Stimulated activated CD8-positive, alpha-beta memory T cell treated with anti-CD3 and anti-CD28 coated beads, Interleukin-15, amount 100 ng/mL, for 1 hour (primary cell): ENCODE measurements at places on chromosomes 7 and 10.

DNA sequence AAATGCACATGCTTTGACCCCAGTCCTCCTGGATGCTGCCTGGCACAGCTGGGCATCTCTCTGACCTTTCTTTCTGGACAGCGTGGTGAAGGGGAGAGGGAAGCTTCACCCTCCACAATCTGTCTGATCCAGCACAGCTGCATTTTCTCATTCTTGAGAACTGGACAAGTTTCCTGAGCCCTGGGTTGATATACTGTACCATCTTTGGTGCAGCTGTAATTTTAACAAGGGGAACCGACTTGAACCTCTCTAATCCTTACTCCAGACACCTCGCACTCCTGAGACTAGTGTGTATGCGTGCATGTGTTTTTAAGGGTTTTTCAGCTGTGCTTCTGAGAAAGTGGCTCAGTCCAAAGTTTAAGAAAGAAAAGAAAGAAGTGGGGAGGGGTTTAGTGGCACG lies 655.7 kb downstream of the INHBA start:
- DNase-seq, result no peak

DNA sequence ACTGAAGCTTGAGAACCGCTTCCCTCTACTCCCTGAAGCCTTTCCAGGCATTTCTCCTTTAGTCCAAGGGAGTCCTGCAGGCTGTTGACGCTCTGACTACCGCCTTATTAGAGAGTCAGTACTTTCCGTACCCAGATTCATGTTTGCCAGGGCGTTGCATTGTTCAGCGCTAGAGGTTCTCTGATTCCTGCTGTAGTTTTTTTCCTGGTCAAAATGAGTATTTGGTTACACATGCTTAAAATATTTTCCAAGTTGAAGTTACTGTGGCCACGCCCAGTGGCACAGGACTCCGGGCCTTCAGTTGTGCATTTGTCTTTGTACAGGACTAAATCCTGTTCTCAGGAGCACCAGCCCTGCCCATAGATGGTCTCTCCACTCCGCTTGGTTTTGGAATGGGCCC lies 7.9 kb downstream of the MTURN start:
- DNase-seq, result no peak

DNA sequence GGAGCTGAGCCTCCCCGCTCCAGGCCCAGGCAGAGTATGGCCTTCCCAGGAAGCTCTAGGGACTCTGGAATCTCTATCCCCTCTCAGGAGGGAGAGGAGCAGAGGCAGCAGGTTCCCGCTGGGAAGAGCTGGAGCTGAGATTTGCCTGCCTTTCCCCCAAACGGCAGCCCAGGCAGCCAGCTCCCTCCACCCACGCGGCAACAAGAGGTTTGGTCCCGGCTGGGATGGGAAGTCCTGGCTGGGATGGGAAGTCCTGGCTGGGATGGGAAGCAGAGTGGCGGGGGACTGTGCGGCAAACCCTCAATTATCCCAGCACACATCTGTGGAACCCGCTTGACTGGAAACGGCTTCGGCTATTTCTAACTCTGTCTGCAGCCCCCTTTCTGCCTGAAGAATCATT lies 223.0 kb downstream of the ELFN1 start:
- DNase-seq, result no peak

GRCh38 chr7:151725844-151726651 lies 150.9 kb downstream of the PRKAG2 start:
- DNase-seq, result no peak

- no peak for DNase-seq
Measured at GRCh38 chr7:110921595-110922151, 169.3 kb upstream of the LRRN3 start.

DNA sequence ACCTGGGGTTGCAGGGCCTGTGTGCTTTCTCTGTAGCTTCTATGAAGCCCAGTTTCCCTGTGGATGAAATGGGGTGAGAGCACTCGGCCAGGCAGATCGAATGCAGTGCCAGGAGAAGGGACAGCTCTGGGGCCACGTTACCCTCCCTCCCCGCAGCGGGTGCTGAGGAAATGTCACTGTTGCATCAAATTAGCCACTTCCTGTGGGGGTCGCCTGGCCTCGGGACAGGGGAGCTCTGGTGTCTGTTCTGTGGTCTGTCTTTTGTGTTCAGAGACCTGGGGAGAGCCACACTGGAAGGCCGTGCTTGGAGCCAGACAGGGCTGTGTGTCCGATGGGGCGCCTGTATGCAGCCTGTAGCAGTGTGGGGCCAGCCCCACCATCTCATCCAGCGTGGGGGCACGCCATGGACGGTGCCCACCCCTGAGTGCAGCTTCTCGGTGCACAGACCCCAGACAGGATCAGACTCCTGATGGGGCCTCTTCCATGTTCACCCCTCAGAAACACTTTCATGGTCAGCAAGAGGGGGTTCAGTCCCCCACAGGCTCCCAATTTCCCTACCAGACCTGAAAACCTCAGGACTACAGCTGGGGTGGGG lies 13.6 kb downstream of the TTYH3 start:
- DNase-seq, result no peak

DNA sequence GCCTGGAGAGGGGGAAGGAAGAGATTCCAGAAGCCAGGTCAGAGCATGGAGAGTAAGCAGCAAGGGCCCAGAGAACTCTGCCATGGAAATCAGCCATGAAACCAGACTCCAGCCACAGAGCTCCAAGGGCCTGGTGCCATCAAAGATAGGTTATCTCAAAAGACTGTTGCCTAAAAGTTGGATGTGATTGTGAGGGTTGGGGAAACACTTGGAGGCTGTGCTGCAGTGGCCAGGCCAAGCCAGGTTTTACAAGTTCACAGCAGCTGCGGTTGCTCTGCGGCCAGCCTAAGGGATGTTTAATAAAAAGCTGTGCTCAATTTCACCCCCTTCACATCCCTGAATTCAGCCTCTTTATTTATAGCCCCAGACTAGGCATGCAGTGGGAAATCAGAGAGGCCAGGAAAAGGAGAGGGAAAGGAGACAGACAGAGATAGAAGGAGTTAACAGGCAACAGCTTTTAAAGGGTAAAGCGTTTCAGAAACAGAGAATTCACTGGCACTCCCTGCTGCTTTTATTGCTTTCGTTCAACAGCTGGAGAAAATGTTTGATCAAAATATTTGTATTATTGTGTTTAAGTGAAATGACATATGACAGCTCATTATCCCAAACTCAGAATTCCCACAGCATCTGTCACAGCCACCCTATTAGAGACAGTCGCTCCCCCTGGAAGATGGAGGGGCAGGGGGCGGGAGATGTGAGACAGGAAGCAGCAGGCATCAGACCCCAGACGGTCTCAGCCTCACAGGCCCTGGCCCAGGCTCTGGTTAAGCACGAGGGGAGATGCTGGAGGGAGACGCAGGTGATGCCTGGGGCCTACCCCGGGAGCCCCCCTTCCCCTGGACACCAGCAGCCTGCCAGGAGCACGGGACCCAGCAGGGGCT lies 140.1 kb downstream of the GLI3 start:
- DNase-seq, result no peak

GRCh38 chr7:43014406-43014805 lies 82.2 kb downstream of the MRPL32 start:
- no peak for DNase-seq

DNA sequence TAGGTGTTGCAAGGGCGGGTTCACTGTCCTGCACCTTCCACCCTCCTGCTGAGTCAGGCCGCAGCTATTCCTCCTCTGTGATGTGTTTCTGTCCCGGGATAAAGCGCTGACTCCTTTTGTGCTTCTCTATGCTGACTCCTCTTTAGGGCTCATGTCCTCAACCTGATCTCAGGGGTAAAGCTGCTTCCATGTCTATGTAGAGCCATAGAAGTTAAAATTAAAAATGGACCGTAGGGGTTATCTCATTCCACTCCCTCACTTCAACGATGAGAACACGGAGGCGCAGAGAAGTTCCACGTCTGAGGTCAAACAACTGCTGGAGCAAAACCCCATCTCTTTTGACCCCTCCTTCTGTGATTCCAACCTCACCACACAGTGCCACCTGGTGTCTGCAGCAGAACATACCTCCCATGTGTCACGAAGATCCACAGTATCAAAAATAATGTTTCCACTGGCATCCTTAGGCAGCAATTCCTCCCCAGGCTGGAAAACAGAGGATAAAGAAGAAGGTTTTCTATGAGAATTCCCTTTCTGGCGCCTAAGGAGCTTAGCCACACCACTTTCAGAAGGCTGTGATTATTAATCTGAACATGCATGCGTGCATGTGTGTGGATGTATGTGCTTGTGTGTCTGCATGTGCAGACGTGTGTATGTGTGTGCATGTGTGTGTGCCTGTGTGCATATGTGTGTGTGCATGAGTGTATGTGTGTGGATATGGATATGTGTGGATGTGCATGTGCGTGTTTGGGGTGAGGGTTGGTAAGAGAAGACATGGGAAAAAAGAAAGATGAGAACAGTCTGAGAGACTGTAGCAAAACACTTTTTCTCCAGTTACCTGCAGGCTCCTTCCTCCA lies 81.2 kb upstream of the UCN3 start:
- DNase-seq, result peak; percentile 35

DNA sequence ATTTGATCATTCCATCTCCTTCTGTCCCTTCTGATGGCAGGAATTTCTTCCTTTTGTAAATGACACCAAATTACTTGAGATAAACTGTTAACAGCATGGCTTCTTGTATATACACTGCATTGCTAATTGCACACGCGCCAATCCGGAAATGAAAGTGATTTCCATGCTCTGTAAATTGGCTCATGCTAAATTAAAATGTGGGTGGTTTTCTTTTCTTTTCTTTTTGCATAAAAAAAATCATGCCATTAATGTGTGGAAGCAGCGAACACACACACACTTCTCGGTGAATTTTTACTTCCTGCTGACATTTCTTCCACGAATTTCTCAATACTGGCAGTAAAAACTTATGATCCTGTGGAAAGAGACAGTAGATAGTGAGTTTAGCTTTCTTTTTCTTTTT lies 123.1 kb upstream of the CCDC6 start:
- DNase-seq, result no peak

GRCh38 chr7:91343420-91343960 lies 79.3 kb downstream of the FZD1 start:
- DNase-seq, result no peak

GRCh38 chr7:93039282-93039681 lies 78.5 kb downstream of the SAMD9 start:
- no peak for DNase-seq

GRCh38 chr10:1932692-1933094 lies 195.4 kb upstream of the ADARB2 start:
- DNase-seq, result no peak

DNA sequence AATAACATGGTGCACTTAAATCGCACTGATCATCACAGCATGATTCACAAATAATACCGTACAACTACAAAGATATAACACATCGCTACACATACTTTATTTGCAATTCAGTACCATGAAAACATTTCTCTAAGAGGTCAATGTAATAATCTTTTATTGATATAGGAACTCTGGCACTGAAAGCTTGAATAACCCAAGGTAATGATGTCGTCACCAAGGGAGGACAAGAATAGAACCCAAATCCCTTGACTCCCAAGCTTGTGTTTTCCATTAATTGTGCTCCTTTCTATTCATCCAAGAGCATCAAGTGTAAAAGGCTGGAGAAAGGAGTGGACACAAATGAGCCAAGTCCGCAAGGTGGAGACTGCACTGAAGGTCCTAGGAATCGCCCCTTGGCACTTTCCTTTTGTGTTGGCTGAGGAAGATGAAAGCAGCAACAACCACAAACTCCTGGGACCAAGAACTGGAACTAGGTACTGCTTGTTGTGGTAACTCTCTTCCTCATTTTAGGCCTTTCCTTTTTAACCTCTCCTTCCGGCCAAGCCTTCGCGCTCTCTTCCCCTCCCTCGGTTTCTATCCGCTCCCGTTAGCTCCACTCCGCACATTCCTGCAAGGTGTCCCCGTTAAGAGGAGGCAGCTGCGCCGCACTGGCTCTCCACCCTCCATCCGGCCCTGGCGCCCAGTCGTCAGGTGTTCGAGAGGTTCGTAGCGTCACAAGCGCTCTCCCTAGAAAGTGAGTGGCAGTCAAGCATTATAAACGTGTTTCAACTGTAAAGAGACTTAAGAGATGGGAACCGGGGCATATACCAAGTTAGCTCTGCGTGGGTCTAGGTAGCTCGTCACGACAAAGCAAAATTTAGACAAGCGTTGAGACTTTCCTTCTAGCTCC lies 1.0 kb upstream of the CBLL1 start:
- DNase-seq, result no peak

- no peak for DNase-seq
Measured at GRCh38 chr7:100827330-100828226, at the start of gene EPHB4. Gene EPHB4 (minus strand): TSS chr7:100827523. CDS start chr7:100827030, 493 bp downstream.

- no peak for DNase-seq
Measured at GRCh38 chr7:137844677-137845425, 1.9 kb downstream of the DGKI start.

DNA sequence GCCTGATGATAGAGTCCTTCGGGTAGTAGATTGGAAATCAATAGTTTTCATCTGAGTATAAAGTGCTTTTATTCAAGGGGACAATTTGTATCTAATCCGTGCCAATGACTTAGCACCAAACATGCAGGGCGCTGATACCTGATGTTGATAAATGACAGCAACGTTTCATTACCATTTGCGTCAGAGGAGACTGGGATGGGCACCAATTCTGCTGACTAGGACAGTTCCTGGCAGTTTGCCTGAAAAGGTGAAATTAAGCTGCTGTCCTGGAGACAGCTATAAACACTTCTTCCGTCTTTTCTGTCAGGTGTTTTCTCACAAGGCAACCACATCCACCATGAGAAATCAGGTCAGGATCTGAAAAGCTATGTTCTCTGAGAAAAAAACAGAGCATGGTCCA lies 1136.4 kb downstream of the TYW1 start:
- no peak for DNase-seq

GRCh38 chr7:41000042-41000441 lies 702.8 kb downstream of the INHBA start:
- DNase-seq, result no peak

DNA sequence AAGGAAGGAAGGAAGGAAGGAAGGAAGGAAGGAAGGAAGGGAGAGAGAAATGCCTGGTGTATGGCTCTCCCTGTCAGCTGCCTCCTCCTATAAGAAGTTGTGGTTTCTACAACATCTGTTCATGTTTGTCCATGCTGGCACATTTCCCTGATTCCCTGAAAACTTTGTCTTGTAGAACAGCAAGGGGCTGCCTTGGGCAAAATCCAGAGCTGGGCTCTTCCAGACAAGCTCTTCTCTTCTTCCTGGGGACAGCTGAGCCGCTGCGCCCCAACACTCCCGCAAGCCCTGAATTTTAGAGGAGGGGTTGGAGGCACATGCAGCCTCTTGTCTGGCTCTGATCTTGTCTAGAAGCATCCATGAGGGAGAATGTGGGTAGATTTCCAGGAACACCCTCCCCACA lies 282.0 kb upstream of the ADARB2 start:
- no peak for DNase-seq

- DNase-seq, result no peak
Measured at GRCh38 chr7:94062372-94062771, 58.2 kb upstream of the BET1 start.

- no peak for DNase-seq
Measured at GRCh38 chr7:128037081-128037480, 5.8 kb upstream of the LRRC4 start.
